H1 (cell line): ENCODE measurements at places on chromosomes 11 and 22.

DNA sequence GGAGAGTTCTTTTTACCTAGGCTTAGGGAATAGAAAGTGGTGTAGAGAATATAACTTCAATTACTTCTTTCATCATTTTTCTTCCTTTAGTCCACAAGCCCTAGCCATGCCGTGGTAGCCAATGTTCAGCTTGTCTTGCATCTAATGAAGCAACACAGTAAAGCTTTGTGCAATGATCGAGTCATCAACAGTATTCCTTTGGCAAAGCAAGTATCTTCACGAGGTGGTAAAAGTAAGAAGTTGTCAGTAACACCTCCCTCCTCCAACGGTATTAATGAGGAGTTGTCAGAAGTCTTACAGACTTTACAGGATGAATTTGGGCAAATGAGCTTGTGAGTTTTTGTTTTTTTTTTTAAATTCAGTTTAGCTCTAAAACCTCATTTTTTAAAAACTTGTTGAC, 37.4 kb downstream of the CEP57 start:
- H3K27me3 ChIP-seq, result no peaks in the 10 kb centered on the region
- DNase-seq, result no peak
- H3K4me3 ChIP-seq, result no peak overlapping the region
- no peak overlapping the region for H3K27ac ChIP-seq

DNA sequence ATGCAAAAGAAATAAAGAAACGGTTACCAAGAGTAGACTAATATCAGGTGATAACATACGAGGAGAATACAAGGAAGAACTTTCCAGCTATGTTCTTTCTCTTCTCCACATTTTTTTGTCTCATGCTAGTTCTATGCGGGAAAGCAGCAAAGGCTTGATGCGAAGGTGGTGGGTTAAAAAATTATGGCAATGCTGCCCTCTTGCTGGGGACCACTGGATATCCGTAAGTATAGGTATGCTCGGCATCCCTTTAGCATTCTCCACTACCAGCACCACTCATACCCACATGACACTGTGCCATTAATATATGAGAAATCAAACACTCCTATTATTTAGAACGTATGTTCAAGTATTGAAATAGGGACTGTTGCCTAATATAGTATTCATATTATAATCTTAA, 776.4 kb downstream of the LRRC4C start:
- H3K27ac ChIP-seq, result no peak overlapping the region
- H3K4me1 ChIP-seq, result peaks cover 3% of the 10 kb centered on the region; the same call in 1 of the 2 replicates
- H3K27me3 ChIP-seq, result no peaks in the 10 kb centered on the region
- H3K4me3 ChIP-seq, result no peak overlapping the region

DNA sequence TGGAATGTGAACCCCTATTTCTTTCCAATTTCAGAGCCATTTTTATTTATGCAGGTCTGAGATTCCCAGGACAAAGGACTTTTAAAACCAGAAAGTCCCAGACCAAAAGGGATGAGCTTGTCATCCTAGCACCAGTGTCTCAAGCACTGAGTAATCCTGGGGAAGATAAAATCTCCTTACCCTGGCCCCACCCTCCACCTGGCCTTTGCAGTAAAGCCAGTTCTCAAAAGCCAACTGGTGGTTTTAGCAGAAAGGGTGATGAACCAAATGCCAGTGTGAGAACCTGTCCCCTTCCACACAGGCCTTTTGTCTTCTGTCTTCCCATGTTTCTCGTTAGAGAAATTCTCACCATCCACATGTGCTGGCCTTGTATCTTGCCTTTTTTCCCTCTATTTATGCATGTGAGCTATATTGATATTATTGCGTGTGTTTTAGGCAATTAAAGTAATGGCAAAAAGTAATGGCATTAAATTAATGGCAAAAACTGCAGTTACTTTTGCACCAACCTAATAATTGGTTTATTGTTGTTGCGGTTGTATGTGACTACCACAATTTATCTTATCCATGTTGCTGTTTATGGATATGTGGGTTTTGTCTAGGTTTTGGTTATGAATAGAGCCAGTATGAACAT, 191.3 kb downstream of the MYO18B start:
- no peak overlapping the region for H3K4me3 ChIP-seq
- H3K27ac ChIP-seq, result no peak overlapping the region
- no peaks in the 10 kb centered on the region for H3K36me3 ChIP-seq
- DNase-seq, result no peak
- H3K27me3 ChIP-seq, result peaks cover 2% of the 10 kb centered on the region; the same call in 1 of the 2 replicates

DNA sequence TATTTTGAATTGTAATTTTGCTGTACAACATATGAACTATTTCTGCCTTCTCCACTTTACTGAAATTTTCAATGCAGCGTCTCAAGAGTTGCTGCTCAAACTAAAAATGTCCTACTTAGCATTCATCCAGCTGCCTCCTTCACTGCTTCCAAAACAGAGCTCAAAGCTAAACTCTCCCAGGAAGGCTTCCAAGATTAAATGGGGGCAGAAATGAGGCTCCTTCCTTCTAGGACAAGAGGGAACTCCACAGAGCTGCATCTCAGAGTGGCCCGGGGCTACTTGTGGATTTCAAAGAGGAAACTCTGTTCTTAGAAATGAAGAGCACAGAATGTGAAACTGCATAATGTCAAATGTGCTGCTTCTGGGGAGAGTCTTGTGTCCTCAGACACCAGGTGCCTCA, 295.9 kb upstream of the NCAM1 start:
- H3K4me3 ChIP-seq, result no peak overlapping the region
- no peaks in the 10 kb centered on the region for H3K27me3 ChIP-seq
- H3K4me1 ChIP-seq, result no peaks in the 10 kb centered on the region
- no peak overlapping the region for H3K27ac ChIP-seq
- no peaks in the 10 kb centered on the region for H3K36me3 ChIP-seq

- no peaks in the 10 kb centered on the region for H3K36me3 ChIP-seq
- H3K27me3 ChIP-seq, result no peaks in the 10 kb centered on the region
- no peaks in the 10 kb centered on the region for H3K4me1 ChIP-seq
- H3K4me3 ChIP-seq, result no peak overlapping the region
- DNase-seq, result no peak
- H3K27ac ChIP-seq, result no peak overlapping the region
Observed at GRCh38 chr22:36590441-36591056, 61.6 kb upstream of the EIF3D start.

- peak; percentile 5 for DNase-seq
- no peak overlapping the region for H3K27ac ChIP-seq
- no peak overlapping the region for H3K4me3 ChIP-seq
- H3K36me3 ChIP-seq, result no peaks in the 10 kb centered on the region
- H3K27me3 ChIP-seq, result no peaks in the 10 kb centered on the region
Observed at GRCh38 chr11:27084518-27084917, 43.9 kb downstream of the BBOX1 start.

- H3K4me3 ChIP-seq, result no peak overlapping the region
- DNase-seq, result no peak
- no peaks in the 10 kb centered on the region for H3K27me3 ChIP-seq
- no peaks in the 10 kb centered on the region for H3K36me3 ChIP-seq
Observed at GRCh38 chr11:88398372-88398771, 60.8 kb upstream of the CTSC start.

GRCh38 chr11:134124660-134125451, 56.0 kb downstream of the JAM3 start:
- no peaks in the 10 kb centered on the region; the same call in 1 of the 2 replicates for H3K4me1 ChIP-seq
- H3K27ac ChIP-seq, result no peak overlapping the region
- peak overlapping the region; percentile 54 for H3K4me3 ChIP-seq
- H3K27me3 ChIP-seq, result peaks cover 7% of the 10 kb centered on the region; the same call in 1 of the 2 replicates
- no peaks in the 10 kb centered on the region; the same call in 1 of the 2 replicates for H3K36me3 ChIP-seq

GRCh38 chr11:118010738-118011461, 24.7 kb downstream of the IL10RA start:
- no peaks in the 10 kb centered on the region for H3K27me3 ChIP-seq
- peak; percentile 38 for DNase-seq
- no peak overlapping the region for H3K4me3 ChIP-seq
- no peaks in the 10 kb centered on the region for H3K4me1 ChIP-seq

DNA sequence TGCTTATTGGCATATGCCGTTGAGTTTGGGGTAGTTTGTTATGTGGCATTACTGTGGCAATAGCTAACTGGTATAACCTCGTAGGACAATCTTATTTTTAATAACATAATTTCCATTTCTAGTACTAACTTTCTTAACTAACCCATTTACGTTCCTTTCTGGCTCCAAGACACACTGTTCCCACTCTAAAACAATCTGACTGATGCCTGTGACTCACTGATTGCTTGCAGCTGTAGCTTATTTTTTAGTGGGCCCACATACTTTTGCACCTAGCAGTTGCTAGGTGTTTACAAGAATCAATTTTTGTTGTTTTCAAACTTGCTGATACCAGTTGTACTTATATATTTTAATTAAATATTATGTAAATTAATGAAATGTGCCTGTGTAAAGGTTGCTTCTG, 52.2 kb downstream of the FAT3 start:
- no peaks in the 10 kb centered on the region for H3K4me1 ChIP-seq
- no peak for DNase-seq
- no peaks in the 10 kb centered on the region for H3K36me3 ChIP-seq
- H3K4me3 ChIP-seq, result no peak overlapping the region
- H3K27me3 ChIP-seq, result no peaks in the 10 kb centered on the region
- no peak overlapping the region for H3K27ac ChIP-seq

DNA sequence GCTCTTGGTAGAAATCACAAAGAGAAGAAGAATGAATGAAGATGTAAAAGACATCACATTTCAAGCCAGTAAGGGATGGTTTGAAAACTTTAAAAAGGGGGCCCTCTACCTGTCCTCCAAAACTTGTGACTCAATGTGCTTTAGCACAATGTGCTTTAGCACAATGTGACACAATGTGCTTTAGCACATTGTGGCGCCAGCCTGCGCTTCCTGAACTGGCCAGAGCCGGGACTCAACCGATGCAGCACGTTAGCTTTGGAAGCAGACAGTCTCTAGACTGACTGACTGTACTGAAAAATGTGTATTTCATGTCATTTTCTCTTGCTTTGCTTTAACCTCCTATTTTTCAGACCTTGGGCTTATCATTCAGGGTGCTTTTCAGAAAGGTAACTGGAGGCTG, 63.5 kb downstream of the FAM83F start:
- H3K36me3 ChIP-seq, result no peaks in the 10 kb centered on the region
- peaks cover 24% of the 10 kb centered on the region for H3K4me1 ChIP-seq
- DNase-seq, result no peak

- no peaks in the 10 kb centered on the region; the same call in 1 of the 2 replicates for H3K36me3 ChIP-seq
- H3K27me3 ChIP-seq, result no peaks in the 10 kb centered on the region
- no peak overlapping the region for H3K27ac ChIP-seq
- 0 out of 2 replicates have a peak, but pooled peaks cover 2% of the 10 kb centered on the region for H3K4me1 ChIP-seq
- H3K4me3 ChIP-seq, result no peak overlapping the region
Observed at GRCh38 chr22:27705408-27706080, 96.0 kb downstream of the MN1 start.

DNA sequence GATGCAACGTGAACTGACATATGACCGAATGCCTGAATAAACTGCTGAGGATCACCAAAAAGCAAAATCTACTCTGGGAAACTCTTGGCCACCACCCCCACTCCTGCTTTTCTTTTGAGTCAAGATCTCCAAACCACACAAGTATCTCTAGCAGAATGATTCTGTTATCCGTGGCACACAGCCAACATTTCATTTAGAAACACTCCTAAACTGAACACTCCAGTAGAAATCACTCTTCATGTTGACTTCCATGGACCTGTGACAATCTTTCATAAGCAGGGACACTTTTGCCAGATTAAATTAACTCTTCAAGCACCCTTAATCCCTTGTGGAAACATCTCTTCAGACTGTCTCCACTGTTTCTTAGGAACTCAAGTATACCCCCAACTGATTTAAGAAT, 44.4 kb downstream of the VSIG10L2 start:
- H3K4me3 ChIP-seq, result no peak overlapping the region
- no peaks in the 10 kb centered on the region for H3K27me3 ChIP-seq

- DNase-seq, result no peak
- no peaks in the 10 kb centered on the region for H3K27me3 ChIP-seq
Observed at GRCh38 chr11:107505647-107506225, 48.1 kb upstream of the CWF19L2 start.

- H3K27me3 ChIP-seq, result no peaks in the 10 kb centered on the region
- H3K27ac ChIP-seq, result no peak overlapping the region
- H3K4me3 ChIP-seq, result no peak overlapping the region
- no peak for DNase-seq
- no peaks in the 10 kb centered on the region for H3K36me3 ChIP-seq
Observed at GRCh38 chr11:10460611-10461275, 5.7 kb downstream of the AMPD3 start.

- H3K27ac ChIP-seq, result no peak overlapping the region
- peak; percentile 3 for DNase-seq
- H3K36me3 ChIP-seq, result no peaks in the 10 kb centered on the region
- H3K4me3 ChIP-seq, result no peak overlapping the region
- no peaks in the 10 kb centered on the region for H3K4me1 ChIP-seq
Observed at GRCh38 chr11:98940913-98941312, 79.8 kb upstream of the CNTN5 start.

DNA sequence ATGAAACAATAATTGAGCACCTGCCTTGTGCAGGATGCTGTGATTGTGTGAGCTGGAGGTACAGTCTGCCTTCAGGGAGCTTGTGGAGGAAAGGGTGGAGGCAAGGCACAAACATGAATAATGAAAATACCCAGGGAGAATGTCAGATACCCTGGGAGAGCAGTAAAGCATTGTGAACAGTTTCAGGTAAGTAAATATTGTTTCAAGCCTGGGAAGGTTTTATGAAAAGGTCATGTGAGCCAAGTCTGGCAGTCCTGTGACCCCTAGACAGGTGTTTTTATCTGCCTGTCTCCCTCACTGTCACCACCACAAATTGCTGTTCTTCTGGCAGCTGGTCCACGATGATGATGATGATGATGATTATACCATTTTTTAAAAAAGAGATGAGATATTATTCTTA, 32.0 kb downstream of the SPECC1L start:
- H3K27me3 ChIP-seq, result no peaks in the 10 kb centered on the region
- no peak overlapping the region for H3K27ac ChIP-seq
- no peak overlapping the region for H3K4me3 ChIP-seq
- no peaks in the 10 kb centered on the region for H3K4me1 ChIP-seq

DNA sequence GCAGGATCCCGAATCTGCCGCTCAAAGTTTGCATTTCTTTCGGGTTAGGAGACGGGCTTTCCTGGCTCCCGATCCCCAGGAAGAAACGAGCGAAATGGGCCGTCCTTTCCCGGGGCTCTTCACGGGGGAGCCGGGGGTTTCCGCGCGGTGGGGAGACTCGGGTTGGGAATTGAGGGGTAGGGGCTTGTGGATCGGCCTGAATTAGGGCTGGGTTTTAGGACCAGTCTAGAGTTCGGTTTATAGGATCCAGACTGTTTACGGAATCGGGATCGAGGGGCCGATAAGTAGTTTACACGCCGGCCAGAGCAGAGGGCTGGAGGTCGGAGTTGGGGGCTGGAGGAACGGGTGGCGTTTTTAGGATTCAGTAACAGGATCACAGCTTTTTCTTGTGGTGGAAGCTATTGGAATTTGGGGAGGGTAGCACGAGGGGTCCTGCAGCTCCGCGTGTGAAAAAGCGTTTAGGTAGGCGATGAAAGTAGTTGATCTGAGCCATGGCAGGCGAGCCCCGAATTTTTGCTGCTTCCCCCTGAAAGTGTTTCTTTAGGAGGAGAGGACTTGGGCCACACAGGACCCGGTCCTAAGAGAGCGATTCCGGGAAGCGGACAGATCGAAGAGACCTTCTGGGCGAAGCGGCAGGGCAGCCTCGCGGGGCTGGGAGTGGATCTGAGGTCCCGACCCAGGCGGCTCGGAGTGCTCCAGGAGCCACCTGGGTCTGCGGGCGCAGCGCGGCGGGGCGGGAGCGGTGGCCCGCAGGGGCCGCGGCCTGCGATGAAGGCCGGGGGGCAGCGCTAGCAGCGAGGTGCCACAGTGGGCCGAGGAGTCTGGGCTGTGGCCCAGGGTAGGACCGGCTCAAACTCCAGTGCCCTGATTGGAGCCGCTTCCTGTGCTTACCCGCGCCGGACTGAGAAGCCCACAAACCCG, 1.6 kb downstream of the PKNOX2 start:
- peak overlapping the region; percentile 74 for H3K4me3 ChIP-seq
- H3K27me3 ChIP-seq, result peaks cover 14% of the 10 kb centered on the region
- no peaks in the 10 kb centered on the region for H3K36me3 ChIP-seq
- no peak overlapping the region for H3K27ac ChIP-seq
- H3K4me1 ChIP-seq, result peaks cover 36% of the 10 kb centered on the region

GRCh38 chr11:2913776-2914175, 15.4 kb downstream of the PHLDA2 start:
- no peaks in the 10 kb centered on the region for H3K36me3 ChIP-seq
- H3K27ac ChIP-seq, result no peak overlapping the region
- no peak for DNase-seq
